Glutamatergic neuron (in vitro differentiated cells): ENCODE measurements at places on chromosomes 13 and 19. TPM values are rescaled to one million over a fixed set of nuclear protein-coding genes. Genes with fewer than 3 reads are reported as not detected.

The HOMER3 gene
- 217 TPM for total RNA-seq

The NLRP11 gene
- 0.34 TPM for total RNA-seq

The TPTE2 gene
- total RNA-seq: not detected

The ZNF100 gene
- 29.0 TPM for total RNA-seq

DNA sequence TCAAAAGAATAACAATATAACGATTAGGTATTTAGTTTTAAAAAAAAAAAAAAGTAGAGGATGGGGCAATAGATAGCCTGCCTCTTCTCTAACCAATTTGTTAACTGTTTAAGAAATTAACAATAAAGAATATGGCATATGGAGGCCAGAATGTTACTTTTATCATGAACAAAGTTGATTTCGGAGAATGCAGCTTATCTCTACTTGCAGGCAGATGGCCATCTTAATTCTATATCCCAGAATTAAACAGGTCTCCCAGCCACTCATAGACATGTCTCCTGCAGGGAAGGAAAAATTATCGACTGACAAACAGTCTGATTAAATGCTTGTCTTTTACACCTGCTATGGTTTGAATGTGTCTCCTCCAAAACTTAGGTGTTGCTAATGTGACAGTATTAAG is 96.6 kb downstream of the SLC25A15 start:
- H3K36me3 ChIP-seq: no peaks in the 10 kb centered on the region
- no peak for DNase-seq
- H3K4me3 ChIP-seq: no peak overlapping the region
- H3K27ac ChIP-seq: no peak overlapping the region
- H3K27me3 ChIP-seq: no peaks in the 10 kb centered on the region

- no peak overlapping the region for H3K4me3 ChIP-seq
- no peak for DNase-seq
- no peaks in the 10 kb centered on the region for H3K36me3 ChIP-seq
- no peaks in the 10 kb centered on the region for H3K4me1 ChIP-seq
- H3K27ac ChIP-seq: no peak overlapping the region
Measured at GRCh38 chr13:105441051-105441750, 1094.3 kb downstream of the EFNB2 start.

GRCh38 chr13:100045355-100045754 is 43.5 kb upstream of the PCCA start:
- H3K27me3 ChIP-seq: no peaks in the 10 kb centered on the region
- DNase-seq: no peak
- no peak overlapping the region for H3K27ac ChIP-seq
- no peaks in the 10 kb centered on the region for H3K36me3 ChIP-seq

- H3K27me3 ChIP-seq: peaks cover 4% of the 10 kb centered on the region
- no peak for DNase-seq
- no peaks in the 10 kb centered on the region for H3K4me1 ChIP-seq
- no peak overlapping the region for H3K4me3 ChIP-seq
- H3K27ac ChIP-seq: no peak overlapping the region
Measured at GRCh38 chr19:39097299-39097698, 13.1 kb downstream of the ACP7 start.

- H3K4me1 ChIP-seq: no peaks in the 10 kb centered on the region
- H3K36me3 ChIP-seq: peaks cover 20% of the 10 kb centered on the region
- peaks cover 11% of the 10 kb centered on the region for H3K27me3 ChIP-seq
- no peak for DNase-seq
- no peak overlapping the region for H3K27ac ChIP-seq
Measured at GRCh38 chr19:15679089-15679488, 6.2 kb downstream of the CYP4F12 start.

DNA sequence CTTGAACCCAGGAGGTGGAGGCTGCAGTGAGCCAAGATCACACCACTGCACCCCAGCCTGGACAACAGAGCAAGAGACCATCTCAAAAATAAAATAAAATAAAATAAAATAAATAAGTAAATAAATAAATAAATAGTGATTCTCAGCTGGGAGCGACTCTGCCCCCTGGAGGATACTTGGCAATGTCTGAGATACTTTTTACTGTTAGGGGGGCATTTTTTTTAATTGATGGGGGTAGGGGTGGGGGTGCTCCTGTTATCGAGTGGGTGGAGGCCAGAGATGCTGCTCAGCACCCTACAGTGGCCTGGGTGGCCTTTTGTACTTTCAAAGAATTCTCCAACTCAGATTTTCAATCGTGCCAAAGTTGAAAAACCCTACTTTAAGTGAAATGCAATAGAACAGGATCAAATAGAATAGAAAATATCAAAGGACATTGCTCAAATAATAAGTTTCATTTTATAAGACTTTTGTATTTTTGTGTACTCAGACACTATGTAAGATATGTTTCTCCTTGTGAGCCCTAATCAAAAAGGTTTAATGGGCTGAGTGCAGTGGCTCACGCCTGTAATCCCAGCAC is 7.1 kb upstream of the CLPP start:
- no peaks in the 10 kb centered on the region for H3K36me3 ChIP-seq
- no peak for DNase-seq
- no peak overlapping the region for H3K27ac ChIP-seq
- H3K4me3 ChIP-seq: no peak overlapping the region
- no peaks in the 10 kb centered on the region for H3K4me1 ChIP-seq

DNA sequence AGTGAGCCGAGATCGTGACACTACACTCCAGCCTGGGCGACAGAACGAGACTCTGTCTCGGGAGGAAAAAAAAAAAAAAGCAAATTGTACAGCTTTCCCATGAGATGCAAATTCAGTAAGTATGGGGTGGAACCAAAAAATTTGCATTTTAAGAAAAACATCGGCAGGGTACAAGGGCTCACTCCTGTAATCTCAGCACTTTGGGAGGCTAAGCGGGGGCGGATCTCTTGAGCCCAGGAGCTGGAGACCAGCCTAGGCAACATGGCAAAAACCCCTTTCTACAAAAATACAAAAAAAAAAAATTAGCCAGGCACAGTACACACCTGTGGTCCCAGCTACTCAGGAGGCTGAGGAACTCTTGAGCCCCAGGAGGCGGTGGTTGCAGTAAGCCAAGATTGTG is 91.2 kb downstream of the ELF1 start:
- no peaks in the 10 kb centered on the region for H3K4me1 ChIP-seq
- no peaks in the 10 kb centered on the region for H3K27me3 ChIP-seq
- no peak for DNase-seq
- no peak overlapping the region for H3K27ac ChIP-seq
